HT-29 (cell line): ENCODE measurements at places on chromosomes 2 and 18.

DNA sequence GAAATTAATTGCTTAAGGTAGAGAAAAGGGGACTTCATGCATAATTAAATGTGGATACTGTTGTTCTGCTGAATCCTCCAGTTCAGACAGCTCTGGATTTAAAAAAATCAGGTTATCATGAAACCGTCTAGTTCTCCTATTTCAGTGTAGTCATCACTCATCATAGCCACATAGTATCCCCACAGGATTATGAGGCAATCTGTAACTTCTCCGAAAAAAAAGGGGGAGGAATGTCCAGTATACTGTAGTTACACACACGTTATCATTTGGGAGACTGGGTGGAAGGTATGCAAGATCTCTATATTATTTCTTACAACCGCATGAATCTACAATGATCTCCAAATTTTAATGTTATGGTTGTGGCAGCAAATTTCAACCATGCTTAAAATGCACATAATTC, 114.0 kb downstream of the HIBCH start:
- DNase-seq, result no peak

- DNase-seq, result no peak
These were observed 19.0 kb downstream of the ADAM23 start for GRCh38 chr2:206462240-206462854.

- peak; percentile 69 for DNase-seq
These were observed 96.5 kb upstream of the SERTAD2 start for GRCh38 chr2:64750001-64750816.

GRCh38 chr2:27621524-27621923, 7.3 kb downstream of the CCDC121 start:
- no peak for DNase-seq

DNA sequence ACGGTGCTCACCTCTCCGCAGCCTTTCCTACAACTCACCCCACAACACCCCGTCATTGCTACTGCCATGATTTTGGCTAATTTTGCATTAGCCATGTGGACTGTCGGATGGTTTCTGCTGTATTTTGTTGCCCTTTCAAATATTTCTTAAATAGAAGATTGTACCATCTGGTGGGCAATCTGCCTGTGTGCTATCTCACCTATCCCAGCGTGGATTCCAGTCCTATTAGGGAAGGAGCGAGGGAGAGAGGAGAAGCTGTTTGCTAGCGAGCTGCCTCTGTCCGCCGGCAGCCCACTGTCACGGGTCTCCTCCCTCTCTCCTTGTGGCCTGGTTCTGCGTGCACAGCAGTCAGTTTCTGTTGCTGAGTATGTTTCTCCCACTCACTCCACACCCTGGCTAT, 336.2 kb downstream of the TXNL1 start:
- DNase-seq, result no peak

GRCh38 chr18:10322435-10322834, 132.0 kb upstream of the APCDD1 start:
- DNase-seq, result no peak

DNA sequence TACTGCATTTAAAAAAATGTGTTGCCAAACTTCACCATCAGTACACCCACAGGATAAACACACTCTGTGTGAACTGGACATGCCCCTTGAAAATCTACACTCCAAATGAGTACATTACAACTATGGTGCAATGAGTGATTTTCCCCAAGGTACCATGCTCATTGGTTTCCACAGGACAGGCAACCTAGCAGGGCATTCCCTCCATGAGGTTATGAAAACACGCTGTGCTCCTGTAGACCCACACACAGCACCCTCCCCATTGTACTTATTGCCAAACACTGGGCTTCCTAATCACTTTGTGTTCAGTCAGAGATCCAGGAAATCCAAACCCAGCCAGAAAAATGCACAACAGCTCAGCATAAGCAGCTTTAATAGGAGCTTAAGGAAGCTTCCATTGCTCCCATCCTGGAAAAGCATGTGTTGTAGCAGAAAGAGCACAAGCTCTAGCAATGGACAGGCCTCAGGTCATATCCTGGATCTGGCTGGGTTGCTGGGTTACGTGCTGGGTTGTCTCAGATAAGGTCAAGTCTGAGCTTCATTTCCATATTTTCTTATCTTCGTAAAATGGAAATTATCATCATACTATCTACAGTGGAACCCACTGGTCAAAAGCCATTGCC, 20.8 kb upstream of the ATIC start:
- no peak for DNase-seq

DNA sequence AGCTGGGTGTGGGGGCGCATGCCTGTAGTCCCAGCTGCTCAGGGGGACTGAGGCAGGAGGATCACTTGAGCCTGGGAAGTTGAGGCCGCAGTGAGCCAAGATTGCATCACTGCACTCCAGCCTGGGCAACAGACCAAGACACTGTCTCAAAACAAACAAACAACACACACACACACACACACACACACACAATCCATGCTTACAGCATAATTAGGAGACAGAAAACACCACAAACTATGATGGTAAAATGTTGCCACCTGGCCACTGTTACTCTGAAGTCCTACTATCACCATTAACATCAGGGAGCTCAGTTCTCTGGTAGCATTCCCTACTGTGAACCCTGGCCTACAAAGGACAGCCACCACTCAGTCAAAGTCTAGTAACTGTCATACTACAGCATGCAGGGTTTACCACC, 18.3 kb downstream of the DNPEP start:
- peak; percentile 16 for DNase-seq

GRCh38 chr2:199490049-199490448, 32.3 kb upstream of the SATB2 start:
- DNase-seq, result no peak

DNA sequence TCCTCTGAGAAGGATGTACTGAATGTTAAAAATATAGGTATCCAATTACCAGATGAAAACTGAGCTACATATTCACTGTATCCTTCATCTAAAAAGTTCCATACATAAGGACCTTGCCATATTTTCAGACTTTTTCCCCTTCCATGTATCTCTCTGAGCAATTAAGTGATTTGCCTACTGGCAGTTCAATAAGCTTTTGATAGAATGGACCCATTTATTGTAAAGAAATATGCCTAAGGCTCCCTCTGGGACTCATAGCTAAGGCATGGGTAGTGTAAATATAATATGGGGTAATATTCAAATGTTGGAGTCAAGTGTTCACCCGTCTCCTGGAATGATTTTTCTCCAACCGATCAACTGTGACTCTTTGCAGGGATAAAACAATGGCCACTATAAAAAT, 135.4 kb upstream of the FSHR start:
- no peak for DNase-seq

DNA sequence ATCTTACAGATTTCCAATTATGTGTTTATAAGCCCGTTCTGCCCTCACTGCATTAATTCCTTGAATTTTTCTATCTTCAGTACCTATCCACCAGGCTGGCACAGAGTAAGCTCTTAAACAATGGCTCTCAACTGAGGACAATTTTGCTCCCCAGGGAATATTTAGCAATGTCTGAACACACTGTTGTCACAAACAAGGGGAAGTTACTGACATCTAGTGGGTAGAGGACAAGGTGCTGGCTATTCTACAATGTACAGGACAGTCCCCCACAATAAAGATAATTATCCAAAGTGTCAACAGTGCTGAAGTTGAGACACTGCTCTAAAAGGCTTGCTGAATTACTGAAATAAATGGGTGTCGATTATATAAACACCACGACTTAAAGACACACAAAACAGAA, 5.0 kb downstream of the NDUFS1 start:
- DNase-seq, result peak; percentile 19

GRCh38 chr18:43705850-43706249, 428.6 kb upstream of the SYT4 start:
- no peak for DNase-seq

GRCh38 chr2:54048117-54048785, 67.2 kb upstream of the ACYP2 start:
- no peak for DNase-seq

GRCh38 chr2:97348841-97349240, 235.9 kb downstream of the ANKRD36 start:
- no peak for DNase-seq

- DNase-seq, result no peak
These were observed 185.1 kb upstream of the SMAD7 start for GRCh38 chr18:49135877-49136276.

DNA sequence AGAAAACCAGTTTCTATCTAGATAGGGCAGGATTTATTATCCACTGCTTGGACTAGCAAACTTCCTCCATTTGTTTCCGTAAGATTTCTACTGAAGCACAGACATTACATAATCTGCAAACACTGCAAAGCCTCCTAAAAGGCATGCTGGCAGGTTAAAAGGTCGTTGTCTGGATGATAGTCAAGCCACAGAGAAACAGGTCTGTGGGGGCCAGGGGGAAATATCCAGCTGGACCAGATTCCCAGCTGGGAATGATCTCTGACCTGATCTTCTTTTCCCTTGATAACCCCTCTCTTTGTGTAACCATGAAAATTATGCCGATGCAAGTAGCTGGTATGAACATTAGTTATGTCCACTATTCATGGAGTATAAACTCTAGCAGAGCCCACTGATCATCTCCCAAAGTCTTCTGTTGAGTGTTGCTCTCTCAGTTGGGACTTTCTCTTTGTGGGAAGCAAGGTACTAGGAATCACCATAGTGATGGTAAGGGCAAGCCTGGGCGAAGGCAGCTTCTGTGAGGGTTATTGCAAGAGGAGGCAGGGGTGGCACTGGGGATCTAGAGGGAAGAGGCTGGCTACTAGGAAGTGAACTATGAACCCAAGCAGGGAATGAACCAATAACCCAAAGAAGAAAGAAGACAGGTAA, 61.3 kb downstream of the GDF7 start:
- peak; percentile 25 for DNase-seq

GRCh38 chr18:5207471-5208150, 10.6 kb upstream of the AKAIN1 start:
- DNase-seq, result no peak

- no peak for DNase-seq
These were observed 35.9 kb upstream of the HTR2B start for GRCh38 chr2:231160701-231161100.

GRCh38 chr2:80378-80777, 34.1 kb upstream of the FAM110C start:
- no peak for DNase-seq

DNA sequence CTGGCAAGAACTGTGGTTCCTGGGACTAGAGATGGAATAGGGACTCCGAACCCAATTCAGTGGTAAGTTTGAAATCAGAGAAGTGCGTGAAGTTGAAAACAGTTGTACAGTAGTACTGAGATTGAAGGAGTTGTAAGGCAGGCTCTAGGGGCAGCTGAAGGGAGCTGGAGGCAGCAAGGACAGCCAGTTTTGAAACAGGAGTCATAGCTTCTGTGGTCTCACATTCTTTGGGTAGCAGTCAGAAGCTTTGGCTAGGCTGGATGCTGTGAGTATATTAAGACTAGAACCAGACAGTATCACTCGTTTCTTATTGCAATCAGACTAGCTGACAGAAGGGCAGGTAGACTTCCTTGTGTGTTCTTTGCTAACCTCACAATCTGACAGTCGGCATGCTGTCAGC, 64.5 kb upstream of the ADAM23 start:
- no peak for DNase-seq

DNA sequence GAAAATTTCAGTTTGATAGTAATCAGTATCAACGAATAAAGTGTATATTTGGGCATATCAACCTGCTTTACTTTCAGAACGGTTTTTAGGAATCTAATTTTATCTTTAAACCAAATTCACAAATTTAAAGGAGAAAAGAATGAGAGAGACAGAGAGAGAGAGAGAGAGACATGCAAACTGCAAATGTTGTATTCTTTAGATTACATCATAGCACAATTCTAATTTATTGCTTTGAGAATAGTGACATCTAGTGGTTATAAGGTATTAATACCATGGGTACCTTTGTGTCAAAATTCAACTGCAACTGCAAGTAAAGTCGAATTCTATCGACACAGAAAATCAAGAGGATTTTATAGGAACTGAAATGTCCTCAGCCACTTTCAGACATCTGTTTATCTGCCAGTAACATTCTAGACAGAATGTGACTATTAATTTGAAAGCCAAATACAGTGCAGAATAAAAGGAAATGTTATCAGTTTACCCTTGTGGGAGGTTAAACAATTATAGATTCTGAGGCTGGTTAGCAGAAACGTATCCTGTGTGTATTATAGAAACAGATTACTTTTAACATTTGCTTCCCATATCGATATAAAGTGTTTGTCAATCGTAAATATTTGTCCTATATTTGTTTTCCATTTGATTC, 529.8 kb upstream of the VRK2 start:
- DNase-seq, result peak; percentile 46

- no peak for DNase-seq
These were observed 2.4 kb downstream of the FBXO48 start for GRCh38 chr2:68464651-68465050.

DNA sequence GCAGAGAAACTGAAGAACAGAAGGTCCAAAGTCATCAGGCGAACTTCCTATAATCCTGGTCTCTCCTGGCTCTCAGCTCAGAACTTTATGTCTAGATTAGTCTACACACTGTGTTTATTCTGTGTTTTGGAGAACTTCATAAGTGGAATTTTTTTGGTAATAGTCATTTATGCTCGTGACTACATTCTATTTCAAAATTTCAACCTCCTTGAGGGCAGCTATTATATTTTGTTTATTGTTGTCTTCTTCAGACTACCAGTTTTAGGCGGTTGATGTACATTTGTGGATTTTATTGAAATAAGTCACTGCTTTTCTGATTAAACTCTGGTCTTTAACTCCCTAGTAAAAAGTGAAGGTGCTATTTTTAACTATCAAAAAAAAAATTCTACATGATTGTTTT, 816.6 kb downstream of the SATB2 start:
- DNase-seq, result no peak

GRCh38 chr2:201114846-201115245, 1.1 kb upstream of the CFLAR start:
- no peak for DNase-seq

- DNase-seq, result no peak
These were observed 143.6 kb downstream of the AFF3 start for GRCh38 chr2:99998651-99999320.

- DNase-seq, result peak; percentile 27
These were observed 565.5 kb downstream of the CCDC85A start for GRCh38 chr2:56749152-56749752.

DNA sequence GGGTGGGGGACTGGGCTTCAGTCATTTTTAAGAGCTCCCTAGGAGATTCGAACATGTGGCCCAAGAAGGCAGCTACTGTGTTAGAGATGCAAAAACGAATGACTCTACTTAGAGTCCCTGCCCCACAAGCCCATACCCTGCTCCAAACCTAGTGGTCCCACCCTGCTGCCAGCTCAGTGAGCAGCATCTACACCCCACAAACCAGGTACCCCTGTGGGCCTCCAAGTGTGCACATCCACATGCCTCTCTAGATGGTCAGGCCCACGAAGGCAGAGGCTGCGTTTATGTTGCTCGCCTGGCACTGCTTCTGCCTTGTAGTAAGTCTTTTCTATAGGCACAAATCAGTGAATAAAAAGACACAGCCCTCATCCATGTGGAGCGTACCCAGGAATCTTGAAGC, 112.6 kb downstream of the PDCL3 start:
- no peak for DNase-seq

DNA sequence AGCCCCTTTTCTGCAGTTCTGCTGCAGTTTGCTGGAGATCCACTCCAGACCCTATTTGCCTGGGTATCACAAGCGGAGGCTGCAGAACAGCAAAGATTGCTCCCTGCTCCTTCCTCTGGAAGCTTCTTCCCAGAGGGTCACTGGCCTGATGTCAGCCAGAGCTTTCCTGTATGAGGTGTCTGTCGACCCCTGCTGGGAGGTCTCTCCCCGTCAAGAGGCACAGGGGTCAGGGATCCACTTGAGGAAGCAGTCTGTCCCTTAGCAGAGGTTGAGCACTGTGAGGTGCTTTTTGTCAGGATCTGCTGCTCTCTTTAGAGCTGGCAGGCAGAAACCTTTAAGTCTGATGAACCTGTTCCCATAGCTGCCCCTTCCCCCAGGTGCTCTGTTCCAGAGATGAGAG, 42.0 kb upstream of the MYL1 start:
- DNase-seq, result no peak
